ENCODE measurements at places on chromosomes 13 and 19.

- no peak for DNase-seq
Measured at GRCh38 chr13:109249780-109250528, 536.4 kb downstream of the IRS2 start.

DNA sequence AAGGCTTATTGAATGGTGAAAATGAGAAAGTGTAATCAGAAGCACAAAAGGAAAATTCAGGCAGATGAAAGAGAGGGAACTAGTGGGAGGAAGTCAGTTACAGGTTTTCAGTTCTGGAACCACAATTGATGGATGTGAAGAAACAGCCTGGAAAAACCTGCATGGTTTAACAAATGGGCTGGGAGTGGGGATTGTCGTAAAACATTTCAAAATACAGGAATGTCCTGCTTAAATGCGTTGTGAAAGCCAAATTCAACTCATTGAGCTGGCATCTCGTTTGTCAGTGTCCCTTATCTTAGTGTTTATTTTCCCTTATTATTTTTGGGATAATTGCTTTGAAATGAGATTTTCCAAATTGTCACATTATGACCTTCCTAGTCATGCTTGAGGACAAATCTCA, 106.5 kb upstream of the RFC3 start:
- DNase-seq = peak; percentile 19

DNA sequence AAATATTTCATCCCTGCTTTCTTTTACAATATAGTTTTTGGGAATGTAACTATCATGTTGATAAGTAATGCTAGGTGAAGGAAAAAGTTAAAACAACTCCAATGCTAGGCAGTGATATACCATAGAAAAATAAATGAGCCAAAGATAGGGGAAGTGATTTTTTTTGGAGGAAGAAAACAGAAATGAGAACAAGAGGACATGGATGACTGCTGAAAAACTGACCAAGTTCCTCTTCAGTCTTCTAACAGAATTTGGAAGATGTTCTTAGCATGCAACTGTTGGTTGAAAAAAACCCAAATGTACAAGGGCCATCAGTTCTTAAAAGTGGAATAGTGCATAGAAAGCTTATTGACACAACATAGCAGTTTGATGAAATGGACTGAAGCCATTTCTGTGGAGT, 262.5 kb upstream of the STARD13 start:
- no peak for DNase-seq

DNA sequence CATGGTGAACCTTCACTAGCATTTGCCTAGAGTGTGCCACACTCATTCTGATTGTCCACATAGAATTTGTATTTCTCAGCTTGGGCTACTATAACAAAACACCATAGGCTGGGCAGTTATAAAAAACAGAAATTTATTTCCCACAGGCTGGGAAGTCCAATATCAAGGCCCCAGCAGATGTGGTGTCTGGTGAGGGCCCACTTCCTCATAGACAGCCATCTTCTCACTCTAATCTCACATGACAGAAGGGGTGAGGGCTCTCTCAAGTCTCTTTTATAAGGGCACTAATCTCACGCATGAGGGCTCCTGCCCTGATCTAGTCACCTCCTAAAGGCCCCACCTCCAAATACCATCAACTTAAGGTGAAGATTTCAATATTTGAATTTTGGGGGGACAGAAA, 53.6 kb downstream of the LRRC63 start:
- DNase-seq = no peak

DNA sequence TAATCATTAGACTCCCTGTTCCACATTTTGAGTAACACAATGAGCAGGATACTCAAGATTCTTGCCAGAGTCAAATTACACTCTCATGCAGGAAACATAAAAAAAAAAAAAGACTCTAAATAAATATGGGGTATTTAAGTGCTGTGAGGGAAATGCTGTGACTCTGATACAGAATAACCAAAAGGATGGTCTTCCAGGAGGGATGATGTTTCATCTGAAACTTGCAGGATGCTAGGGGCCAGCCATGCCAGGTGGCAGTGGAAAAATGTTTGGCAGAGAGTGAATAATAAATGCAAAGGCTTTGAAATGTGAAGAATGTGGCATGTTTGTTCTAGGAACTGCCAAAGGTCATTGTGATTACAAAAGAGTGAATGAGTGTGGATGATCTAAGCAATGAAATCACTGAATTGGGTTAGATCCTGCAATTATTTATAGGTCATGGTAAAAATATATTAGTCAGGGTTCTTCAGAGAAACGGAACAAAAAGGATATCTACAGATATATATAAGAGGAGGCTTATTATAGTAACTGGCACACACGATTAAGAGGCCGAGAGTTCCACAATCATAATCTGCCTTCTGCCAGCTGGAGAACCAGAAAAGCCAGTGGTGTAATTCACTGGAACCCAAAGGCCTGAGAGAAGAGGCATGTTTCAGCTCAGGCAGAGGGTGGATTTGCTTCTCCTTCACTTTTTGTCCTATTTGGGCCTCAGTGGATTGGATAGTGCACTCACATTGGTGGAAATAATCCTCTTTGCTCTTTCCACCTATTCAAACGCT, 1832.8 kb upstream of the MIR17HG start:
- peak; percentile 63 for DNase-seq

DNA sequence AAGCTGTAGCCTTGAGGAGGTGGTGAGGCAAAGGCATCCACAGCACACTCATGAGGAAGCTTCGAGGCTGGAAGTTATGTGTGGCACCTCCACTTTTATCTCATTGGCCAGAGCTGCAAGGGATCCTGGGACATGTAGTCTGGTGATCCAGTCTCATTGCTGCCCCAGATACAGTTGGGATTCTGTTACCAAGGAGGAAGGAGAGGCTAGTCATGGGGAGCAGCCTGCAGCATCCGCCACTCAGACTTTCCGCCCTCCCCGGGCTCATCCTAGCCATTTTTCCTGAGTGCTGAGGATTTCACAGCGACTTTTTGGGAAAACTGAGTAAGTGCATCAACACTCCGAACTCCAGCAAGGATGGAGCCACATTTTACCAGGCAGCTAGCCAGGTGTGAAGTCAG, 74.4 kb downstream of the DPF1 start:
- no peak for DNase-seq

- DNase-seq = no peak
Measured at GRCh38 chr19:6023936-6024335, 46.0 kb upstream of the RANBP3 start.

- no peak for DNase-seq
Measured at GRCh38 chr13:98576200-98576945, 534 bp downstream of the STK24 start.

- no peak for DNase-seq
Measured at GRCh38 chr19:1854039-1854541, 5.8 kb upstream of the REXO1 start.

DNA sequence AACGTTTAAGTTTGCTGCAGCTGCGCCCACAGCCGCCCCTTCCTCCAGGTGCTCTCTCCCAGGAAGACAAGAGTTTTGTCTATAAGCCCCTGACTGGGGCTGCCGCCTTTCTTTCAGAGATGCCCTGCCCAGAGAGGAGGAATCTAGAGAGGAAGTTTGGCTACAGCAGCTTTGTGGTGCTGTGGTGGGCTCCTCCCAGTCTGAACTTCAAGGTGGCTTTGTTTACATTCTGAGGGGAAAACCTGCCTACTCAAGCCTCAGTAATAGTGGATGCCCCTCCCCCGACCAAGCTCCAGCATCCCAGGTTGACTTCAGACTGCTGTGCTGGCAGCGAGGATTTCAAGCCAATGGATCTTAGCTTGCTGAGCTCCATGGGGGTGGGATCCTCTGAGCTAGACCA, 6.4 kb upstream of the ERICH6B start:
- no peak for DNase-seq

DNA sequence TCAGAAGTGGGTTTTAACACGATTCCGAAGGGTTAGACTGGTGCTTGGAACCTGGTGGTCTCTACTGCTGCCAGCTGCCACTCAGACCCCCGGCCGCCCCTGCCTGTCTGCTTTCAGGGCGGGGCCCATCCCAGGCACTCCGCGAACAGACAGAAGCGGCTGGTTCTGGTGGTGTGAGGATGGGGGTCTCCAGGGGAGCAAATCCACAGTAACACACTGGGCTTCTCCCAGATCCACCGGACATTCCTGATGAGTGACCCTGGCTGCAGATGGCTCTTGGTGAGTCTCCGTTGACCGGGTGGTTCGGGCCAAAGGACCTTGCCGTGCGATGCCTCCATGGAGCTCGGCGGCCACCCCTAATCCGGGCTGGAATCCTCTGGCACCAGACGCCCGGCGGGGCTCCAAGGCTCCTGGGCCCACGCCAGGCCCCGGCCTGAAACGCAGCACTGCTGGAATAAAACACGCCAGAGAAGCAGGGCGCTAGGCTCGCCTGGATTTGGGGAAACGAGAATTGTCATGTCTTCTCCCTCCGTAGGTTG, 2.1 kb upstream of the PTBP1 start:
- no peak for DNase-seq

GRCh38 chr13:42490676-42491075, 83.3 kb upstream of the TNFSF11 start:
- DNase-seq = no peak

DNA sequence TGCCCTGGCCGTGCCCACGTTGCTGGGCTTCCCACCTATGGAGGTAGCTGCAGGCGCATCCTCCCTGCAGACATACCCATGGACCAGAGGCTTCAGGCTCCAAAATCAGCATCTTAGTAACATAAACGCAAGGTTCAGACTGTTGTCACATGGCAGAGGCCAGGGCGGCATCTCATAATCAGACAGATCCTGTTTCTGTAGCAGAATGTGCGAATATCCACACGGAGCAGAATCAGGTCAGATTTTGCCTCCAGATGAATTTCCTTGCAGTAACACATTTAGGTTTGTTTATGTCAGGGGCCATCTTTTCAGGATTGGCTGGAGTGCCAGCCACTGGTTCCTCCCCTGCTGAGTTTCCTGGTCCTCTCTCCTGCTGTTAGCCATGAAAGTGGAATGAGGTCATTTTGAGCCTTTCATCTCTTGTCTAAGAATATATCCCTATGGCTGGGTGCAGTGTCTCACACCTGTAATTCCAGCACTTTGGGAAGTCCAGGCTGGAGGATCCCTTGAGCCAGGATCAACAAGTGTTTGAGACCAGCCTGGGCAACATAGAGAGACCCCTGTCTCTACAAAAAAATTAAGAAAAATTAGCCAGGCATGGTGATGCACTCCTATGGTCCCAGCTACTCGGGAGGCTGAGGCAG, 20.5 kb downstream of the SMARCA4 start:
- peak; percentile 60 for DNase-seq

- no peak for DNase-seq
Measured at GRCh38 chr13:60146471-60146870, 17.3 kb downstream of the DIAPH3 start.

- DNase-seq = no peak
Measured at GRCh38 chr19:18060472-18060871, 26.3 kb downstream of the IL12RB1 start.

DNA sequence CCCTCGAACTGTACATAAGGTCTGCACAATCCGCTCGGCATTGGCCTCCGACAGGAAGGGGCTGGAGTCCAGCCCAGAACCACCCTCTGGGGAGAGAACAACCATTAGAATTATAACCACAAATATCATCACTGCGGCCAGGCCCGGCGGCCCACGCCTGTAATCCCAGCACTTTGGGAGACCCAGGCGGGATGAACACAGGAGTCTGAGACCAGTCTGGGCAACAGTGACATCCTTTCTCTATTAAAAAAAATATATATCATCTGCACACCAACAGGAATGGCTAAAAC, 11.4 kb downstream of the COQ8B start:
- DNase-seq = no peak

DNA sequence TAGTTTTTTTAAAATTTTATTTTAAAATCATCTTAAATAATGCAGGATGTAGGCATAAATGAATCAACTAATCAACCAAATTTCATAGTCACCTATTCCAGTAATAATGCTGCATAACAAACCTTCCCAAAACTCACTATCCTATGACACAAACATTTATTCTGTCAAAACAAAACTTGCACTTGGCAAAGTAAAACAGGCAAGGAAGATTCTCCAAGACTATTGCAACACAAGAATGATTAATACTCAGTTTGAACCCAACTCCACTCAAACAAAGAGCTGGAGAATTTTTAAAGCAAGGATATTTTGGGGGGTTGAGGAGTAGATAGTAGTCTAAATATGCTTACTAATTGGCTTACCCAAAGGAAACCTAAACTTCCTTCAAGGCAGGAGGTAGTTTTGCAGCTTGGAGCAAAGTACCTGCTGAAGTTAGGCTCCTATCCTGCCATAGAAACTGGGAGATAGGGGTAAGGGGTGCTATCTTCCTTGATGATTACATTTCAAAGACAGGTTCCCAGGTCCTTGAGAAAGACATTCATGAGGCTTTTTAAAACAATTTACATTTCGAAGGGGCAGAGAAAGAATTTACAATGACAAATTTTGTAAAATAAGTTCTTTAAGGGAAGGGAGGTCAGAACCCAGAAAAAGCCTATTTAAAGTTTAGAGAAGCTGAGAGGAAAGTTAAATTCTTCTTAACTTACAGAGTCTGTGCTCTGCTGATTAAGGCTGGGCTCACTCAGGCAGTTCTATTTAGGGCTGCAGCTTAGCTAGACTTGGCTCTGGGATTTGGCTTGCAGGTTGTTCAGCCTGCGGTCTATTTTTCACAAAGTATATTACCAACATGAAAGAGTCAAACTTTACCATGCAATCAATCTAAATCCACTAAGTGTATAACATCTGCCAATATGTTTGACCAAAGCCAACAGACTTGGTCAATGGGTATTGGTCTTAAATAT, 549.0 kb downstream of the KCTD12 start:
- peak; percentile 14 for DNase-seq

GRCh38 chr19:10979951-10980381, 19.1 kb downstream of the SMARCA4 start:
- DNase-seq = no peak

DNA sequence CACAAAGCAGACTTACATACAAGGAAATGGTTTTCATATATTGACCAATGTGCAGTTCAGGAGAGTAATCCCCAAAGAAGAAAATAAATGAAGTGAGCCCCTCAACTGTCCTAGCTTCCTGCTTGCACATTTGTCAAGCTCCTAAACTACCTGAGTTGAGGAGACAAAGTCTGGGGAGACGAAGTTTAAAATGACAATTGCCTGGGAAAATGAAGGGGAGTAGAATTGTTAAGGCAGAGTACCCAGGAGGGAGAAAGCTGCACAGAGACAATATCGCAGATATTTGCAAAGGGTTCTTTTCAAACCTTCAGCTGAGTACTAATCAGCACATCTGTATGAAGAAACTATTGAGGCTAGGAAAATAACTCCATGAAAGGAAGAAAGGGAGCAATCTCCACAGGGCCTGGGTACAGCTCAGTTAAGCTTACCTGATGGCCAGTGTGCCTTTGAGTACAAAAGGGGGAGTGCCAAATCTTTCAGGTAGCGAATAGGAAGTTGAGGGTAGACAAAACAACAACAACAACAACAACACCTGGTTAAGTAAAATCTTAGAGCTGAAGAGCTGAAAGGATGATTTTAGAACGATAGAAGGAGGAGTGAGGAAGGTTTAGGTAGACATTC, 1700.1 kb upstream of the PRR20A start:
- DNase-seq = no peak

DNA sequence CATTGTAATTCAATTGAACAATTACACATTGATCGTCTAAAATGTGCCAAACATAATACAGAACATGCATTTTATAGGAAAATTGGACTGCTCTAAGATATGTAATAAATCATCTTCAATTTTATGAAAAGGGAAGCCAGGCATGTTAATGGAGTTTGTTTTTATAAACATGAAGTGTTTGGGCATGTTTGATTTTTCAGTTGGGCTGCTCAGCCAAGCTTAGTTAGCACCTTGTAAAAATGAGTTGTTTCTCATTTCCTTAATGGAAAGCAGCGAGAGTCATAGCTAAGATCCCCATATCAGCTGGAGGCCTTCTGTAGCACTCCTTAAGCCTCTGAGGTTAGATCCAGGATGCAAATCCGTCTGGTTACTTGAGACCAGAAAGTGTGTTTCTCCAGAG, 422.3 kb downstream of the SPRY2 start:
- no peak for DNase-seq

- peak; percentile 69 for DNase-seq
Measured at GRCh38 chr13:43664700-43665191, 122.0 kb downstream of the ENOX1 start.

All from mesenchymal stem cell (in vitro differentiated cells and primary cell).